Smooth muscle cell of bladder (primary cell): ENCODE measurements at places on chromosomes 11 and 22. TPM values are rescaled to one million over a fixed set of nuclear protein-coding genes. Genes with fewer than 3 reads are reported as not detected.

The STT3A gene
- 320 and 332 TPM in 2 replicates for total RNA-seq

The PES1 gene
- 96.0 and 108 TPM in 2 replicates for total RNA-seq

The PANX2 gene
- 0.85 and 1.0 TPM in 2 replicates for total RNA-seq

The P2RY6 gene
- total RNA-seq = 0.14 and 0.18 TPM in 2 replicates

The USH1C gene
- not detected in 2 replicates for total RNA-seq

The DDI1 gene
- total RNA-seq = under 0.01 TPM in 1 of 2 replicates, not detected in the other

The CDKN1C gene
- total RNA-seq = 37.0 and 43.6 TPM in 2 replicates

The PATE2 gene
- total RNA-seq = not detected in 2 replicates

The MPPED2 gene
- not detected in 2 replicates for total RNA-seq

The SCARF2 gene
- 18.8 and 28.3 TPM in 2 replicates for total RNA-seq

The TMPRSS6 gene
- not detected in 2 replicates for total RNA-seq

The KCNK4 gene
- not detected in 2 replicates for total RNA-seq

The HOATZ gene
- not detected in 2 replicates for total RNA-seq

The ANKK1 gene
- total RNA-seq = under 0.01 TPM in 1 of 2 replicates, not detected in the other

The PGA4 gene
- total RNA-seq = not detected in 2 replicates

The FCHSD2 gene
- total RNA-seq = 8.4 and 8.9 TPM in 2 replicates

The PRODH gene
- under 0.01 and 0.18 TPM in 2 replicates for total RNA-seq

The SAA4 gene
- not detected in 2 replicates for total RNA-seq

The TRPM5 gene
- not detected in 2 replicates for total RNA-seq

The MS4A1 gene
- not detected in 2 replicates for total RNA-seq

The HPX gene
- 0.43 and 0.46 TPM in 2 replicates for total RNA-seq

The SEPTIN3 gene
- 0.09 and 0.14 TPM in 2 replicates for total RNA-seq

The DDX25 gene
- not detected in 2 replicates for total RNA-seq

The XKR3 gene
- not detected in 2 replicates for total RNA-seq

The INPP5J gene
- total RNA-seq = 0.09 and 0.14 TPM in 2 replicates

The KCNE3 gene
- total RNA-seq = 5.5 and 18.1 TPM in 2 replicates

The FOLR3 gene
- 0.14 and 1.2 TPM in 2 replicates for total RNA-seq

The MEI1 gene
- 0.46 and 1.1 TPM in 2 replicates for total RNA-seq

The PKDREJ gene
- under 0.01 TPM in 2 replicates for total RNA-seq

The FERMT3 gene
- total RNA-seq = 1.4 and 2.0 TPM in 2 replicates

The SMIM35 gene
- total RNA-seq = not detected in 2 replicates

The FGF19 gene
- total RNA-seq = not detected in 2 replicates

The OSM gene
- not detected in 2 replicates for total RNA-seq

The MAJIN gene
- total RNA-seq = not detected in 2 replicates

The OR51I1 gene
- 0.28 TPM in 1 of 2 replicates, not detected in the other for total RNA-seq

The RAB6A gene
- total RNA-seq = 79.5 and 86.5 TPM in 2 replicates

The YPEL4 gene
- 1.4 and 1.6 TPM in 2 replicates for total RNA-seq

The OR5A1 gene
- not detected in 2 replicates for total RNA-seq

The DGAT2 gene
- 4.4 and 4.8 TPM in 2 replicates for total RNA-seq

The MUC5AC gene
- total RNA-seq = not detected in 2 replicates

The FXYD6 gene
- 0.37 TPM in 1 of 2 replicates, not detected in the other for total RNA-seq

The TCN2 gene
- 2.0 and 2.4 TPM in 2 replicates for total RNA-seq

The NCR3LG1 gene
- total RNA-seq = 4.3 and 5.0 TPM in 2 replicates

The SCN3B gene
- not detected in 2 replicates for total RNA-seq

The SHISA8 gene
- total RNA-seq = not detected in 2 replicates

The ANO1 gene
- total RNA-seq = 0.14 TPM in 1 of 2 replicates, not detected in the other

The OR8D4 gene
- total RNA-seq = not detected in 2 replicates

The OR8A1 gene
- total RNA-seq = not detected in 2 replicates

The OR52I1 gene
- total RNA-seq = not detected in 2 replicates

The FJX1 gene
- 7.3 and 10.4 TPM in 2 replicates for total RNA-seq

The LRRC10B gene
- total RNA-seq = not detected in 2 replicates

The SLC1A2 gene
- 6.2 and 6.5 TPM in 2 replicates for total RNA-seq

The TRIM48 gene
- not detected in 2 replicates for total RNA-seq
